ENCODE measurements at places on chromosomes 4 and X. TPM values are rescaled to one million over a fixed set of nuclear protein-coding genes. Genes with fewer than 3 reads are reported as not detected.
A peak's percentile ranks its signal among the peaks of the same experiment; 100 is the strongest.

- no peak overlapping the region for H3K27ac ChIP-seq
- H3K4me1 ChIP-seq = peaks cover 3% of the 10 kb centered on the region
- no peaks in the 10 kb centered on the region for H3K36me3 ChIP-seq
- H3K27me3 ChIP-seq = peaks cover 31% of the 10 kb centered on the region
- DNase-seq = no peak
- no peak overlapping the region for H3K4me3 ChIP-seq
These were observed 108.2 kb downstream of the NSUN7 start for GRCh38 chr4:40857956-40858355.

DNA sequence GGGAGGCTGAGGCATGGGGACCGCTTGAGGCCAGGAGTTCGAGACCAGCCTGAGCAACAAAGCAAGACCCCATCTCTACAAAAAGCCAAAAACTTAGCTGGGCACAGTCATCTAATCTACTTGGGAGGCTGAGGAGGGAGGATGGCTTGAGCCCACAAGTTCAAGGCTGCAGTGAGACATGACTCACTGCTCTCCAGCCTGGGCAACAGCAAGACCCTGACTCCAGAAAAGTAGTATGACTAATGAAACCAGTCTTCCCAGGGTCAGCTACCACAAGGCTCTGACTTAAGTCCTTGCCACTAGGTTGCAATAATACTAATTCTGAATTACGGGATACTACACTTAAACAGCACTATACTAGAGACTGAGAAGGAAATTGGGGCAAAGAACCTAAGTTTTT lies 33.1 kb downstream of the ERVMER34-1 start:
- H3K36me3 ChIP-seq = peaks cover 21% of the 10 kb centered on the region
- peaks cover 34% of the 10 kb centered on the region for H3K4me1 ChIP-seq
- no peaks in the 10 kb centered on the region for H3K27me3 ChIP-seq
- no peak overlapping the region for H3K27ac ChIP-seq

- H3K4me3 ChIP-seq = peak overlapping the region; percentile 41
- no peak for DNase-seq
- peaks cover 65% of the 10 kb centered on the region for H3K36me3 ChIP-seq
- peak overlapping the region; percentile 97 for H3K27ac ChIP-seq
- no peaks in the 10 kb centered on the region for H3K27me3 ChIP-seq
These were observed 63.7 kb upstream of the CD99 start for GRCh38 chrX:2627272-2627867.

DNA sequence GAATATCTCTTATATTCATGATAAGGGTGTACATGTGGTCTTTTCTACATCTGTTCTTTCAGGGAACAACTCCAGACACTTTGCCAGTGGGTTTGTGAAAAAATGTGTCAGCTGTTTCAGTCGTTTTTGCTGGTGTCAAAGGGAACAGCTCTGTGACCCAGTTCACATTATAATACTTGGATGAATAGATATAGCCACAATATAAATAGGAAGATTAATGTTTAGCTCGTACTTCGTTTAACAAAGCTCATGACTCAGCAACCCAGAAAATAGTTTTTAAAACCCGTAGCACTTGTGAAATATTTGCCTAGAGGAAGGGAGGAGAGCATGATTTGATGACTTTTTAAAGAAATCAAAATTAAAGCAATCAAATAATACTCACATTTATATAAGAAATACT lies 7.9 kb downstream of the LIAS start:
- H3K4me3 ChIP-seq = no peak overlapping the region
- H3K4me1 ChIP-seq = no peaks in the 10 kb centered on the region
- peaks cover 9% of the 10 kb centered on the region for H3K36me3 ChIP-seq
- no peak for DNase-seq

- H3K4me3 ChIP-seq = no peak overlapping the region
- H3K27me3 ChIP-seq = peaks cover 8% of the 10 kb centered on the region
- DNase-seq = no peak
- H3K27ac ChIP-seq = no peak overlapping the region
These were observed 128.4 kb downstream of the FHDC1 start for GRCh38 chr4:153064571-153064970.

GRCh38 chrX:106613277-106613676 lies 1.5 kb downstream of the RADX start:
- peak overlapping the region; percentile 99 for H3K4me3 ChIP-seq
- peaks cover 21% of the 10 kb centered on the region for H3K27me3 ChIP-seq
- H3K36me3 ChIP-seq = peaks cover 4% of the 10 kb centered on the region
- no peak for DNase-seq
- H3K27ac ChIP-seq = no peak overlapping the region
- H3K4me1 ChIP-seq = peaks cover 23% of the 10 kb centered on the region

DNA sequence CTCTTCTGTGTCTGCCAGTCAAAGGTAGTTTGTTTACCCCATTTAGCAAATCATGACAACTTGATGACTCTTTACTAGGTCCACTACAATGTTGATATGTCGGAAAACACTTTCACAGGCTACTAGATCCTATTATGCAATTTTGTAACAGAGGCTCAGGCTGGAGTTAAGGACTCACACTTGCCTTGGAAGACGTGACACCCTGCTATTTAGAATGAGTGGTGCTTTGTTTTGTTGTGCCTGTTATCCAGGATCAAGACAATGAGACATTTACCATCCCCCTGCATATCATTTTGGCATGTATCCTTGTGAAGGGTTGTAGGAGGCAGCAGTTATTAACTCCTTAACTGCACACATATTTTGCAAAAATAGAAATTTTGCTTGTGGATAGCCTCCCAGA lies 263.7 kb downstream of the IL1RAPL1 start:
- peaks cover 5% of the 10 kb centered on the region for H3K36me3 ChIP-seq
- H3K4me1 ChIP-seq = no peaks in the 10 kb centered on the region
- no peak overlapping the region for H3K27ac ChIP-seq
- no peaks in the 10 kb centered on the region for H3K27me3 ChIP-seq
- no peak overlapping the region for H3K4me3 ChIP-seq

DNA sequence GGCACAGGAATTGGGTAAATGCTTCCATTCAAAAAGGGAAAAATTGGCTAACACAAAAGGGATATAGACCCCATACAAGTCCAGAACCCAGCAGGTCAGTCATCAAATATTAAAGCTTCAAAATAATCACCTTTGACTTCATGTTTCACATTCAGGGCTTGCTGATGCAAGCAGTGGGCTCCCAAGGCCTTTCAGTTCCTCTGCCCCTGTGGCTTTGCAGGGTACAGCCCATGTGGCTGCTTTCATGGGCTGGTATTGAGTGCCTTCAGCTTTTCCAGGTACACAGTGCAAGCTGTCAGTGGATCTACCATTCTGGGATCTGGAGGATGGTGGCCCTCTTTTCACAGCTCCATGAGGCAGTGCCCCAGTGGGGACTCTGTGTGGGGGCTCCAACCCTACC lies 253.0 kb downstream of the TECRL start:
- H3K27me3 ChIP-seq = no peaks in the 10 kb centered on the region
- H3K27ac ChIP-seq = no peak overlapping the region
- no peaks in the 10 kb centered on the region for H3K4me1 ChIP-seq
- DNase-seq = no peak

GRCh38 chr4:125266901-125267604 lies 47.7 kb upstream of the FAT4 start:
- H3K27ac ChIP-seq = no peak overlapping the region
- H3K27me3 ChIP-seq = no peaks in the 10 kb centered on the region
- H3K36me3 ChIP-seq = no peaks in the 10 kb centered on the region
- H3K4me3 ChIP-seq = no peak overlapping the region
- no peak for DNase-seq

DNA sequence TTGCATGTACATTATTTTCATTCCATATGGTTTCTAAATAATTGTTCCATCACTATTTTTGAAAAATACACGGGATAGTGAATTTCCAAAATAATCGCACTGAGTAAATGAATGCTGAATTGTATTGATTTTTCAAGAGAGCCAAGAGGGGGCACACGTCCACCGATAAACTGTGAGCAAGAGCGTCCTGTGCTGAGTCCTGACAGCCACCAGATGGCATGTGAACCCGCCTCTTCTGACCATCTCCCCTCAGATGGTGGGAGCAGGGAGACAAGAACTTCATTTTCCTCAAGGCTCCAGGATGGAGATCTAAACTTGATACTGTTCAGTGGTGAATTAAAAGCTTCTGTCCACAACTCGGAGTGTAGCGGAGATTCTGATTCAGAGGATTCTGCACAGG lies 30.6 kb upstream of the IL9R start:
- peaks cover 6% of the 10 kb centered on the region for H3K36me3 ChIP-seq
- H3K4me3 ChIP-seq = no peak overlapping the region
- DNase-seq = no peak
- H3K27me3 ChIP-seq = peaks cover 19% of the 10 kb centered on the region

DNA sequence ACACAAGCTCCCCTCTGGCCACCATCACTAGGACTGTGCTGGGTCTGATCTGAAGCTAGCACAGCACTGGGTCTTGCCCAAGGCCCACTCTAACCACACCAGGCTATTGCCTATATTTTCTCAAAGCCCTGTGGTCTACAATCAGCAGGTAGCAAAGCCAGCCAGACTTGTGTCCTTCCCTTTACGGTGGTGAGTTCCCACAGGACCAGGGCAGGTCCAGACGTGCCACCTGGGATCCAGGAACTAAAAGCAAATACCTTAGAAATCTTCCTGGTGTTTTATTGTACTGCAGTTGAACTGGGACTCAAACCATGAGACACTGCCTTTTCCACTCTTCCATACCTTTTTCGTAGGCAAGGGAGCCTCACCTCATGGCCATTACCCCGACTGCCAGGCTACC lies 9.0 kb upstream of the MAGEC2 start:
- no peaks in the 10 kb centered on the region for H3K36me3 ChIP-seq
- DNase-seq = no peak
- no peak overlapping the region for H3K4me3 ChIP-seq
- H3K4me1 ChIP-seq = no peaks in the 10 kb centered on the region

GRCh38 chr4:79043138-79043537 lies 103.9 kb upstream of the PAQR3 start:
- no peaks in the 10 kb centered on the region for H3K4me1 ChIP-seq
- no peak overlapping the region for H3K27ac ChIP-seq
- H3K4me3 ChIP-seq = no peak overlapping the region

- H3K27ac ChIP-seq = peak overlapping the region; percentile 81
- peaks cover 29% of the 10 kb centered on the region for H3K4me1 ChIP-seq
These were observed 13.0 kb upstream of the TMEM156 start for GRCh38 chr4:39044956-39045826.

DNA sequence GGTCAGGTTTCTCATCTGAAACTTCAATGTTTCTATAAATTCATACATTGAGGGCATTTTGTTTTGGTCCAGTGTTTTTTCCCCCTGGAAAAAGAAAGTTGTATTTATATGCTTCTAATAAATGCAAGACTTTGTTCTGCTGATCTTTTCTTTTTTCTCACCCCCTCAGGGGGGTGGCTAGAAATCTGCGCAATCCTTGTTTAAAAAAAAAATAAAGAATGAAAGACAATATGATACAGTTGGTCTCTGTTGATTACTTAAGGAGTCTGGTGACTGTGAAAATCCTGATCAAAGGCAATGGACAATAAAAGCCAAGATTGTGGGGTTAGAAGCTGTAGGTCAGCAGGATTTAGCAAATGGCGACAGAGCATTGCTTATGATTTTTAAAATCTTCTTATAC lies 180.5 kb downstream of the KIT start:
- H3K36me3 ChIP-seq = no peaks in the 10 kb centered on the region
- H3K27me3 ChIP-seq = no peaks in the 10 kb centered on the region
- no peak overlapping the region for H3K4me3 ChIP-seq
- H3K4me1 ChIP-seq = peaks cover 2% of the 10 kb centered on the region
- no peak for DNase-seq
- H3K27ac ChIP-seq = no peak overlapping the region

- no peaks in the 10 kb centered on the region for H3K27me3 ChIP-seq
- H3K4me3 ChIP-seq = no peak overlapping the region
- H3K36me3 ChIP-seq = no peaks in the 10 kb centered on the region
- H3K27ac ChIP-seq = no peak overlapping the region
- DNase-seq = no peak
These were observed 38.7 kb downstream of the NLGN3 start for GRCh38 chrX:71183341-71183740.

GRCh38 chr4:63556332-63556731 lies 852.9 kb downstream of the TECRL start:
- no peak for DNase-seq
- peaks cover 9% of the 10 kb centered on the region for H3K36me3 ChIP-seq
- no peaks in the 10 kb centered on the region for H3K27me3 ChIP-seq
- H3K4me1 ChIP-seq = no peaks in the 10 kb centered on the region

DNA sequence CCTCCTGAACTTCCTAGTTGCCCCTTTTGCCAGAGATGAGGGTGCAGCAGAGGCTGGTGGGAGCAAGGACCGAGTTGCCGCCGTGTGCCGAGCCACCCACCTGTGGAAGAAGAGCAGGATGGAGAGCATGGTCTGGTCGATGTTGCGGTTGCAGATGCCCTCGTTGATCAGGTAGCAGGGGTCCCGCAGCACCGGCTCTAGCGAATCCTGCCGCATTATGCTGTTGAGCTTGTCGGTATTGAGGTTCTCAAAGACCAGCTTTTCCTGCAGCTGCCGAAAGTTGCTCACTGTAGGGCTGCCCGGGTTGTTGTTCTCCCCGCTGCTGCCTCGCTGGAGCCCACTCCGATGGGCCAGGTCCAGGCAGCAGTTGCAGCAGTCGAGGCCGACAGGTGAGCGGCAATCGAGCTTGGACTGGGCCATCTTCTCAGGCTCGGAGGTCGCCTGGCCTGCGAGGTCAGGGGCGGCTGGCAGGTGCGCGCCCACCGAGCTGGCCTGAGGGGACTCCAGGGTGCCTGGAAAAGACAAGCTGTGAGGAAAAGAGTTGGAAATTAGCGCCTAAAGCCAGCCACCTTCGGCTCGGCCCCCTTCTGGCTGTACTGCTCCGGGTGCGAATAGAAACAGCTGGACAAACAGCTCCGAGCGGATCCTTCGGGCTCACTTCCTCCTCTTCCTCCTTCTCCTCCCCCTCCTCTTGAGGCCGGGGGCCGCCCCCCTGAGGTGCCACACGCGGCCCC lies 420 bp downstream of the TSC22D3 start:
- no peak for DNase-seq
- no peaks in the 10 kb centered on the region for H3K27me3 ChIP-seq
- no peak overlapping the region for H3K27ac ChIP-seq
- H3K4me1 ChIP-seq = peaks cover 13% of the 10 kb centered on the region
- peak overlapping the region; percentile 84 for H3K4me3 ChIP-seq
- H3K36me3 ChIP-seq = no peaks in the 10 kb centered on the region

GRCh38 chr4:26020083-26020668 lies 106.2 kb downstream of the SMIM20 start:
- no peak for DNase-seq
- peaks cover 6% of the 10 kb centered on the region for H3K4me1 ChIP-seq
- H3K36me3 ChIP-seq = no peaks in the 10 kb centered on the region
- H3K4me3 ChIP-seq = peak overlapping the region; percentile 28
- peaks cover 20% of the 10 kb centered on the region for H3K27me3 ChIP-seq

DNA sequence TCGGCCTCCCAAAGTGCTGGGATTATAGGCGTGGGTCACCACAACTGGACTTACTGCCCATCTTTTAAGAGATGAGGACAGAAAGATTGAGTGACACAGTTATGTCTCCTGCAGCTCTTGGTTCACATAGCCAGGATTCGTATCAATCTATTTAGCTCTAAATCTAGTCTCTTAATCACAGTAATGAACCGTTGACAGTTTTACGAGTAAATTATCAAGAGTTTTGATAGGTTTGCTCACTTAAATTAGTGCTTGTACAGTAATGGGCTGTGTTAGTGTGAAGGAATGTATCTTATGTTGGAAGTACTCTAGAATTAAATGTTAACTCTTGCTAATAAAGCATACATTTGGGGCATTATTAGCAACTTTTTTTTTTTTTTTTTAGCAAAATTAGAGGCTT lies 105.7 kb downstream of the PTTG2 start:
- no peak overlapping the region for H3K27ac ChIP-seq
- H3K4me3 ChIP-seq = no peak overlapping the region
- DNase-seq = no peak
- H3K36me3 ChIP-seq = no peaks in the 10 kb centered on the region
- no peaks in the 10 kb centered on the region for H3K27me3 ChIP-seq

PPEF2 gene
- total RNA-seq = not detected

POU4F2 gene
- total RNA-seq = not detected

SPIN3 gene
- total RNA-seq = 5.4 TPM

IL13RA1 gene
- 0.19 TPM for total RNA-seq

PCDH10 gene
- not detected for total RNA-seq

PITX2 gene
- total RNA-seq = not detected
